ENCODE measurements at places on chromosomes 16 and 17.

DNA sequence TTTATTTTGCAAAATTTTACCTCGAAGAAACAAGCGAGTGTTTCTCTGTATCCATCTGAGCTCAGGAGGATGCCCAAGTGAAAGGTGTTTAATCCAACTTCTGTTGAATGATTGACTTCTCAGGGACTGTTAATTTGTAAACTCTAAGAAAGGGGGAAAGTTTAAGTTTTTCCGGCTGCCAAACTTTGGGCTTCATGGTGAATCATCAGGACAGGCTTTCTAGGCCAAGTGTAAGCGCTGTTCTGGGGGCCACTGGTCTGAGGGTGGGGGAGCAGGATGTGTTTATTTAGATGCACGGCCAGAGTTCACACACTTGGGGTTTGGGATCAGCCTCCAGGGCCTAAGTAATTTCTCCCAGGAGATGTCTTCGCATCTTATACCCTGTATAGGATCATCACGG, 110.4 kb downstream of the PITPNC1 start:
- no peak for DNase-seq

- no peak for DNase-seq
Observed at GRCh38 chr17:65193305-65193704, 56.1 kb downstream of the RGS9 start.

- DNase-seq, result no peak
Observed at GRCh38 chr16:8777217-8777616, 20.2 kb downstream of the TMEM186 start.

DNA sequence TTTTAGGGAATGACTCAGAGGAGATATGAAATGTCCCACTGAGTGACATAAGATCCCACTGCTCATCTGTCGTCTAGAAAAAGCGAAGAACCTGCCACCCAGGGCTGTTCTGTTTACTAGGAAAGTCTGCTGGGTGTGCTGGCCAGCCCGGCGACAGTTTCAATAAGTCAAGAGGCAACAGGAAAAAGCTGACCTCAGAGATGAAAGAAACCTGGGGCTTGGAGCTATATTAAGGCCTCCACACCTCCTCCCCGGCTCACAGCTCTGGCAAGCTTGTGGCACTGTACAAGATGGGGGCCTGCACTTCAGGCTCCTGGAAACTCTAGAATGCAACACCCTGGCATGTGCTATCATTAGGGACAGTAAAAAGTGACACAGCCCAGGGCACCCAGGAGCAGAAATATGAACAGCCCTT, 10.6 kb downstream of the ZFHX3 start:
- DNase-seq, result no peak

GRCh38 chr17:3433741-3434140, at the start of gene OR1E2:
Gene OR1E2 (minus strand): TSS chr17:3433841. CDS start chr17:3433841, 0 bp downstream.
- DNase-seq, result no peak

GRCh38 chr16:2176047-2176446, 20.4 kb downstream of the CASKIN1 start:
- no peak for DNase-seq

- no peak for DNase-seq
Observed at GRCh38 chr17:77045441-77046041, 95.2 kb upstream of the SEC14L1 start.

- no peak for DNase-seq
Observed at GRCh38 chr16:73365016-73365551, 317.2 kb upstream of the ZFHX3 start.

DNA sequence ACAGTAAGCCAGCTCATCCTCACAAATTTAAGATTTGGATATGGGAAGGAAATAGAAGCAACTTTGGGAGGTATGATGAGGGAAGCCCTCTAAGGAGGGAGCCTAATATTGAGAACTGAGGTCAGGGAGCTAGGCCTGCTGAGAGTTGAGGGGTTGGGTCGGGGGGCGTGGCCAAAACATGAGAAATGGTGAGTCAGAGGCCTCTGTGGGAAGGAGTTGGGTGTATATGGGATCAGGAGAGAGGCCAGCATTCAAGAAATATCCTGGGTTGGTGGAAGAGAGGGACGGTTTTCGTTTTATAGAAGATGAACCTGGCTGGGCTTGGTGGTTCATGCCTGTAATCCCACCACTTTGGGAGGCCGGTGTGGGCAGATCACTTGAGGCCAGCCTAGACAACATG, 48.4 kb downstream of the CLEC16A start:
- DNase-seq, result no peak

DNA sequence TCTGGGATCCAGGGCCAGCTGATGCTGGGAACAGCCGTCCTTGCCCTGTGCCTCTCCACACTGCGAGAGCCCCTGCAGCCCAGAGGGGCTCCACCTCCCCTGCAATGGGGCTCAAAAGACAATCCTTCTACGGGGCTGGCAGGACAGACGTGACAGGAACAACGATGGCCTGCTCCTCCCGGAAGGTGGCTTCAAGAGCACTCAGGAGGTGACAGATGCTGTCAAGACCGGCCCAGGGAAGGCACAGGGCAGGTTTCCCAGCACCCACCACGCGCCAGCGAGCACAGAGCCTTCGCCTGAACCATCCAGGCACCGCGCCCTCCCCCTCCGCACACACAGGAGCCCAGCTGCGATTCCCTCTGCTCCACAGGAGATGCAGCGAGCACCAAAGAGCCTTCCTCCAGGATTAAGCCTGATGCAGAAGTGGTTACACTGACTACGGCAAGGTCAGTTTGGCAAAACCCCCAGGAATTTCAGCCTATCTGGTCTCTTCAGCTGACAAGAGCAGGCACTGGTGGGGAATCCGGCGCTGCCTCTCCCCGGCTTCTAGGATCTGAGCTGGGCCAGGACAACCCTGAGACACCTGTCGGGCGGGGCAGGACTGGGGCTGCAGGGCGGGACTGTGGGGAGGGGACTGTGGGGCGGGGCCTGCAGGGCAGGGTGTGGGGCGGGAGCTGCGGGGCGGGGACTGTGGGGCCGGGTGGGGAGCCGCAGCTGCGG, 103.4 kb downstream of the ZNF778 start:
- no peak for DNase-seq

- DNase-seq, result no peak
Observed at GRCh38 chr17:36880268-36880905, 56.9 kb upstream of the LHX1 start.

DNA sequence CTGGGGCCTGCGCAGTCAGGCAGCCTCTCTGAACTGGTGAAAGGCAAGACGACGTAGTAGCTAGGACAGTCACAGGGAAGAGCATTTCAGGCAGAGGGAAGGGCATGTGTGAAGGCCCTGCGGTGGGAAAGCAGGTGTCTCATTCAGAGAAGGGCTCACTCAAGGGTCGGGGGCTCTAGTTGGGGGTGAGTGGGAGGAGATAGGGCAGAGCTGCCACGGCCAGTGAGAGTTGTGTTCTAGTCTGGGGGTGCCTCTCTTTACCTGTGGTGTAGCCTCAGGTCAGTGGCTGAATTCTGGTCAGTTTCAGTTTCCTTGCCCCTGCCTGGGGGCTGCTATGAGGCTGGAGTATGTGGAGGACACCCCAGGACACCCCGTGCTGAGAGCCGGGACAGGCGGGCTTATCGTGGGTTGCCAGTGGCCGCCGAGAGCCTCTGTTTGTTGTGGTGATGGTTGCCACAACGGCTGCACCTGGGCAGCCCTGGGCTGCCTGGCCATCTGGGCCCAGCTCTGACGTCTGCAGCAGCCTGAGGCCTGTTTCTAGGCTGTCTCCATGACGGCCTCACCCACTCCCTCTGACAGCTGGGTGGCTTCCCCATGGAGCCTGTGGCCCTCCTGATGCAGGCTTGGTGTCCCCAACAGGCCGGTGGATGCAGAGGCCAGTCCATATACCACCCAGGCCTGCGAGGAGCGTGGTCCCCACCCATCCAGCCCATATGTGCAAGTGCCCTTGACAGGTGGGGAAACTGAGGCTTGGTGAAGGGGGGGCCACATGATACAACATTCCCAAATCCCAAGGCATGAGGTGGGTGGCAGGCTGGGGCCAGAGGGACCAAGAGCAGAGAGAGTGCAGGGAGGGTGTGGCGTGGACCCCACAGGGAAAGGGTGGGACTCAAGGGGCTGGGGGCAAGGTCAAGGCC, 10.8 kb downstream of the MAP2K3 start:
- DNase-seq, result no peak

DNA sequence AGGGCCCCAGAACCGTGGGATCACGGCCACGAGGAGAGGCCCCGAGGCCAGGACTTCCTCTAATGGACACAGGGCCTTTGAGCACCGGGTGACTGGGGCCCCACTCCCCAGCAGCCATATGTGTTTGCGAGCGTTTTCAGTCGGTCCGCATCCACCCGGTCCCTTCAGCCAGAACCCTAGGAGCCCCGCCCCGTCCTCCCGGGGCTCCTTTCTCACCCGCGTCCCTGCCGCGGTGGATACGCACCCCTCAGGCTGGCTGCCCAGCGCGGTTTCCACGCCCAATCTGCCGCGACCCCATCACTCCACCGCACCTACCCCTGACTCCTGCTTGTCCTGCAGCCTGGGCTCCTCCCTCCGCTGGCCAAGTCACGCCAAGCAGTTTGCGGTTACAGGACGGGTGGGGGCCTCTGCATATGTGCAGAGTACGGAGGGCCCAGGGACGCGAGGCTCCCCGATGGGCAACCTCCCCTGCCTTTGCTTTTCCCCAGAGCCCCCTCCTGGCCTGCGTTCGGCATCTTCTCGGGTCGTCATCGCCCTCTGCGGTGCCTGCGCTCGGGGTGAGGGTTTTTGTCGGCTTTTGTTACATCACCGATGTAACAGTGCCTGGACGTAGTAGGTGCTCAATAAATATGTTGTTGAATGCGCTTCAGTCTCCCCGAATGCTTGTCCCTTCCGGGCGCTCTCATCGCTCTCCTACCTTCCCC, 1.0 kb upstream of the TTYH2 start:
- no peak for DNase-seq

DNA sequence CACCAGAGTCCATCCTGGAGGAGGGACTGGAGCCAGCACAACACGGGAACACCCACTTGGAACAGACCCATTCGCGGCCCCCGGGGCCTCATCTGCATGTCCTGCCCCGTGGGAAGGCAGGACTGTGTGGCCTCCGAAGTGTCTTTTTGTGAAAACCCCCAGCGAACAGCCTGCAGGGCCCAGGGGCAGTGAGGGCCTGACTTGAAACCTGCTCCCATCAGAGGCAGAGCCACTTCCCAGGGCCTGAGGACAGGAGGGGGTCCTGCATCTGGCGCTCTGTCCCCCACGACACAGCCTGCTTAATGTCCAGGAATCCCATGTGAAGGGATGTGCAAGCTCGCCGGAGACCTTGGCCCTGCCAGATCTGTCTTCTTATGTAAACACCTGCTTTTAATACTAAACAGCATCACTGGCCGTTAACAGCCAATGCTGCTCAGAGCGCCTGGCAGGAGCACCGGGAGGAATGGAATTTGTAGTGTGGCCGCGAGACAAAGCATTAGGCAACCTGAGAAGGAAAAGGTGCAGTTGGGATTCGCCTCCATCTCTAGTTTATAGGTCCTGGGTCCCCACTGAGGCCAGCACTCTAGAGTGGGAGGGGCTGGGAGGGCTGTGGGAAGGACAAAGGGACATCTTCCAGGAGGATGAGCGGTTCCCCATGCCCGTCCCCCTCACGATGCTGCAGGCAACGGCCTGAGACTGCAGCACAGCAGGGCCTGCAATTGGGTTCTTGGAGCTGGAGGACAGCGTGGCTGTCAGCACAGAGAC, 9.6 kb upstream of the EVPL start:
- DNase-seq, result no peak

DNA sequence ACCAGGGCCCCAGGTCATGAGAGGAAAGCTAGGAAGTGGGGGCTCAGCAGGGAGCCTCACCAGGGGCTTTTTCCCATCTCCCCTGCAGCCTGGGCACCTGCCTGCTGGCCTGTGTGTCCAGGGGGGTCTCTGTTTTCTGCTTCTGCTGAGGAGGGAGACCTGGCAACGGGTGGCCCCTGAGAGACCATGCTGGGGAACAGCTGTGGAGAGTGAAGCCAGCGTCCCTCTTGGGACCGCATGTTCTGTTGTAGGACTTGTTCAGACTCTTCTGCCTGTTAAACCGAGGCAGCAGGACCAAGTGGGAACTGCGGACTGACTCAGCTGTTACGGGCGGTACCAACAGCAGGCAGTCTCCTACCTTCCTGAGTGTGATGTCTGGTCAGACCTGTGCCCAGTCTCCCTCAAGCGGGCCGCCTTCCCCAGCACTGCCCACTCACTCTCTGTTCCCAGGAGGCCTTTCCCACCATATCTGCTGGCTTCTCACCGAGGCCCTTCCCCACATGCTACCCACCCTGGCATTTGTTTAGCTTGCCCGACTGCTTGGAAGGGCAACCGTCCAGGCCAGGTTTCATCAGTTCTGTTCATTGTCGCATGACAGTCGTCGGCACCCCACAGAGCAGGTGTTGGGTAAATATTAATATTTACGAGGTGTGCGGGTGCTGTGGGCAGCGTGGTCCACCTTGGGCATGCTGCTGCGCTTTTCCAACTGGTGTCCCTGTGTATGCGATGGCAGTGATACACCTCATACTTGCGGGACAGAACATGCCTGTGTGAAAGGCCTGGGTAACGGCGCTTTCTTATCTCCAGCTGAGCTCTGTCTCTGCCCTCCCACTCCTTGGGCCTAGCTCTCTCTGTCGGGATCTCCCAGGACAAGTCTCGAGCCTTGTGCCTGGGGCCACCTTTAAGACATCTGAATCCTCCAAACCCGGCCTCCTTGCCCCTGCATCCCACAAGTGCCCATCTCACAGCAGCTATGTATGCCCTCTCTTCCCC, 69.4 kb downstream of the MPRIP start:
- no peak for DNase-seq

DNA sequence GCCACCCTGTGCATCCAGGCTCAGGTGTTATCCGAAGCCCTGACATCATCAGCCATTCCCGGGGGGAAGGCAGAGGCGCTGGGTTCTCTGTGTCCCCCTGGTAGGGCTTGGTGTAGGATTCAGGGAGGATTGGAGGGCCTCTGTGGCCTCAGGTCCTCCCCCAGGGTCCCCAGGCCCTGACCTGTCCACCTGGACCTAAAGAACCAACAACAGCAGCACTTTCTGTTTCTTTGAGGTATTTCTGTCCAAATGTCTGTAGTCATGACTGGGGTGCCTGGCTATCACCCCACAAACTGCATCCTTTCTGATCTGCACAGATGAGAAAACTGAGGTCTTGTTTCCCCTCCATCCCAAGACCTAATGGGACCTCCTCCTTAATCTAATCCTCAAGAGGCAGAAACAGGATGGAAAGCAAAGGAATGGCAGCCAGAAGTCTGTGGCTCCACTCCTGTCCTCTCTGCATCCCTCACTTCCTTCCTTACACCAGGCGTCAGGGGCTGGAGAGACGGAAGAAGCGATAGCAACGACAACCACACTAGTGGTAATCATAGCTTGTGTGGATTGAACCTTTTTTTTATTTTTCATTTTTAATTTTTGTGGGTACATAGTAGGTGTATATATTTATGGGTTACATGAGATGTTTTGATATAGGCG, 11.8 kb downstream of the NLRC5 start:
- no peak for DNase-seq

DNA sequence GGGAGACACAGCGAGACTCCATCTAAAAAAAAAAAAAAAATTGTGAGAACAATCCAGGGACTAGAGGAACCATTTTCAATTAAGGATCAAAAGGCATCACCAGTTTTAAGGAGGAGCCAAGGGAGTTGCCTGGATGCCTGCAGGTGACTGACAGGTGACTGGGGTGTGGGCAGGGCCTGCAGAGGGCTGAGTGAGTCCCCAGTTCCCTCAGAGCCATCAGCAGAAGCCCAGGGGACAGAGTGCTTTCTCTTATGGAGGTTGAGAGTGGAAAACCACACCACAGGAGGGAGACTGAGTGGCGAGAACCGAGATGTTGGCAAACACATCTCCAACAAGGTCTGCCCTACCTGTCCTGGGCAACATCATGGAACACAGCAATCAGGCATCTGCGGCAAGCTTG, 27.1 kb upstream of the CREBBP start:
- DNase-seq, result no peak

All from CD4-positive, alpha-beta T cell treated with Interleukin-4 for 4 hours (primary cell).